Esophagus squamous epithelium (tissue), 5 donors: ENCODE measurements at places on chromosomes 5 and 9.

DNA sequence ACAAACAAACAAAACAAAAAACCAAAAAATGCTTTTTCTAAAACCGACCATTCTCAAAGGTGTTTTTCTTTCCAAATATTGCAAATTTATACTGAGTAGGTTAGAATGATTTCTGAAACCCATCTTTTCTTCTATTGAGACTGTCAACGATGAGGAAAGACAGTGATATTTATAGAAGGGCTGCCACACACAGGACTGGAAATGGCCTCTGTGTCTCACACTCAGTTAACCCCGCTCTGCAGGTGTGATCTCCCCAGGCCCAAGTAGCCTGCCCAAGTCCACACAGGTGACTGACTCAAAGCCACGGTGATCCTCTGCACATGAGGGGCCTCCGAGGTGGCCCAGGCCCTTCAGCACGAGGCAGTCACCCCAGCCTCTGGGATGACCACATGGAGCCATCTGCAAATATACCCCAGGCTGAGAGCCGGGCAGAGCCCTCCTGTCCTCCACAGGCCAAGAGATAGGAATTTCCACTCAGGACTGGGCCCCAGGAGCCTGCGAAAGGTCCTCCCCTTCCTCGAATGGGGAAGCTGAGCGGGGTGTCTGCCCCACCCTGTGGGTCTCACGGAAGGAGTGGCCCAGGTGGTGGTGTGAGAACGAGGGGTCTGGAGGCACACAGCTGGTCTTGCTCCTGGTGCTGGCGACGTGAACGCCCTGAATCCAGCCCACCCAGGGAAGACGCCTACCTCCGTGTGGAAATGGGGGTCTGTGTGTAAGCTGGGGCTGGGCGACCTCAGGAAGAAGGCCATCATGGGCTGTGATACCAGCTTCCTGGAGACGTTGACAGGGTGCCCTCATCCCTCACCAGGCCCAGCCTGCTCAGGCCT lies 53.0 kb upstream of the PHYKPL start:
- no peak for DNase-seq

DNA sequence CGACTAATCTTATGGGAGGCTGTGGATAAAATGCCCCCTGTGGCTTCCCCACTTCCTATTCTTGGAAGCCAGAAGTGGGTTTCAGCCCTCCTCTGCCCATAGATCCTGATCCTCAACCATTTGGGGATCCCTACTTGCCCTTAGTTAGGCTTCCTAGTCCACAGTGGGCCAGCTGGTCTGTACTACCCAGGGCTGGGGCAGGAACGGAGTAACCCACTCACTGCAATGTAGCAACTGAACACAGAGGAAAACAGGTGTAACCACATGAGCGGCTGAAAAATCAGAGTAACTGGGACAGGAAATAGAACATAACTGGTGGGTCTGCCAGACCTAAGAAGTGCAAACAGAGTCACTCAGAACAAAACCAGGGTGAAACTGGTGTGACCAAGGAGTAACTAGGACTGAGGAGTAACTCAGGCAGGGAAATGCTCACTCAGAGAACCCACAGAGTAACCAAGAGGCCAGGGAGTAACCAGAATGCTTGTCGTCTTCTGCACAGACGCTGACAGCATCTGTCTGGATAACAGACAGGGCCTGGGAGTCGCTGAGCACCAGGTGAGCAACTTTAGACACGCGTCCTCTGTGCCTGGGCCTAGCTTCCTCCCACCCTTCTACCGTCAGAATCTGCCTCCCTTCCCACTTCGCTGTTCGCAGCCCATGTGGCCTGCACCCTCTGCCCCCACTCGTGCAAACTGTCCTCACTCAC lies 1.0 kb downstream of the AQP3 start:
- DNase-seq: no peak

DNA sequence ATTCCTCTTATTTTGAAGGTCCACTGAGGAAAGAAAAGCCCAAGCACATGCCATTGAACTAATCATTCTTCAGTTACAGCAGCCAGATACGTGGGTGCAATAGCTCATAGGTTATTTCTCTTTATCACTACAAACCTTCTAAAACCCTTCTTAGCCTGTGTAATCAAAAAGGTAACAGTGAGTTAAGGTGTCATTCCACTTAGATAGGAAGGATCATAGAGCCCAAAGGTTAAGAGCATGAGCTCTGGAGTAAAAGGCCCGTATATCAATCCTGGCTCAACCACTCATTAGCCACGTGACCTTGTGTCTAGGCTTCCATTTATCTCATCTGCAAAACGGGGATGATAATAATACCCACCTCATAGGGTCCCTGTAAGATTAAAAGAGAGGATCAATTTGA lies 2.7 kb downstream of the GPX8 start:
- DNase-seq: no peak

DNA sequence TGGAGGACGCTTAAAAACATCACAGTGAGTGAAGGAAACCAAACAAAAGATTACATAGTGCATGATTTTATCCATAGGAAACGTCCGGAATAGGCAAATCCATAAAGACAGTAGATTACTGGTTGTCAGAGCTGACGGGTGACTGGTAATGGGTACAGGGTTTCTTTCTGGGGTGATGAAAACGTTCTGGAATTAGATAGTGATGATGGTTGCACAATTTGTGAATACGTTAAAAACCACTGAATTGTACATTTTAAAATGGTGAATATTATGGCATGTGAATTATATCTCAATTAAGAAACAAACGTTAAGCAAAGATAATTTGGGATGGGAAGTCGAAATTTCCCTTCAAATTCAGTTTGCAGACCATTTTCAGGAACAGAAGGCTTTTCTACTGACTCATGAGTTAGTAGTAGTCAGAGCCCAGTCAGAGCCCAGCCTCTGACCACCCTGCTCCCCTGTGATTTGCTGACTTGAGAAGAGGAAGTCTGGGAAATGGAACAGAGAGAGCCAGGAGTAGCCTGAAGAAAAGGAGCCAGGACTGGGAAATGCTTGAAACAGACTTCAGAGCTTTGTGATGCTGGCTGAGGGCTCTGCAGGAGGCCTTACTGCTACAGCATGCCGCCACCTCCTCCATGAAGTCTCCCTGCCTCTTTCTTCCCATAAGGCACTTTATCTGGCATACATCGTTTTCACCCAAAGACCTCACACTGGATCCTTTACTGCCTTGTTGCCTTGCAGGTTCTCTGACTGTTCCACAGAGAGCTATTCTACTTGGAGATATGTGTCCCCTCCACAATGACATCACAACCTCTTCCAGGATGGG lies 46.4 kb upstream of the CTNNA1 start:
- DNase-seq: no peak

- no peak for DNase-seq
Measured at GRCh38 chr5:64685866-64686265, 4.4 kb upstream of the SHISAL2B start.

DNA sequence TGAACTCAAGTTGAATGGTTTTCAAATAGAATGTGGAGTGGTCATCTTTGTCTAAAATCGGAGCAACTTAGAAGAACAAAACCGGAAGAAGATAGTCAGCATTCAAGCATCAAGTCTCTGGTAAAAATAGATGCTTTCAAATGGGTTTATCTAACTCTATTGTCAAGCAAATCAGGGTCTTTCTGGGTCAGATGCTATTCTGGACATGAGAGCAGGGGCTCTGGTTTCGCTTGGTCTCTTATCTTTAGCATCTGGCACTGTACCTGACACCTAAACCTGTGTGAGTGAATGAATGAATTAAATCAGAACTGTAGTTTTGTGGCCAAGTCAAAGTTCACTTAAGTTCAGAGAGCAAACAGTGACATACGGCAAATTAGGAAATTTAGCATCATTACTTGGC lies 173.5 kb downstream of the SLIT3 start:
- no peak for DNase-seq

DNA sequence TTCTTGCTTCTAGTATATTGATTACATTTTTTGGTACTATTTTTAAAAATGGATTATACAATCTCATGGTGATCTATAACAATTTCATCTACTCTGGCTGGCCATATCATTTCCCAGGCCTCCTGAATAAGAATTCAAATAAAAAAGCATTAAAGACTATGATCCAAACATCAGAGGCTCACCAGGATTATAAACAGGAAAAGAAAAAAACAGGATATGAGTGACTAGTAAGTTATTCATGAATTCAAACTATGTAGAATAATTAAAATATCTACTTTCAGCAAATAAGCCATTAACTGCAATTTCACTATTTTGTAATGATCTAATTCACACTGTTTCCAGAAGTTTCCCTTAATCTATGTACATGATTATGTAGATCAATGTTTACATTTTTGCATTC lies 293.1 kb upstream of the CDH6 start:
- DNase-seq: no peak

GRCh38 chr5:124719113-124719967 lies 27.1 kb downstream of the ZNF608 start:
- no peak for DNase-seq

DNA sequence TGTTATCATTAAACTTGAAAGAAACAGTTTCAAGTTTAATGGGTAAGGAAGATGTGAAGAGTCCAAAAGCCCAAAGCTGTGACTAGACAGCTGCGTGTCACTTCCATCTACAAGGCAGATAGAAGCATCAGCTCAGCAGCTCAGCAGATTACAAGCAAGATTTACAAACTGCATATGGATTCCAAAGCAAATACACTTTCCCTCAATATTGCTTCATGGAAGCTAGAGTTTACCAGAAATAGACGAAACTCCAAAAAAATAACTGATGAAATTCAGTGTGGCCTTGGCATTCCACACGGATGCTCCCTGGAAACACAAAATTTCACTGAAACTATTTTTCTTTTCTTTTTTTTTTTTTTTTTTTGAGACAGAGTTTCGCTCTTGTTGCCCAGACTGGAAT lies 17.9 kb downstream of the MYO10 start:
- DNase-seq: no peak

DNA sequence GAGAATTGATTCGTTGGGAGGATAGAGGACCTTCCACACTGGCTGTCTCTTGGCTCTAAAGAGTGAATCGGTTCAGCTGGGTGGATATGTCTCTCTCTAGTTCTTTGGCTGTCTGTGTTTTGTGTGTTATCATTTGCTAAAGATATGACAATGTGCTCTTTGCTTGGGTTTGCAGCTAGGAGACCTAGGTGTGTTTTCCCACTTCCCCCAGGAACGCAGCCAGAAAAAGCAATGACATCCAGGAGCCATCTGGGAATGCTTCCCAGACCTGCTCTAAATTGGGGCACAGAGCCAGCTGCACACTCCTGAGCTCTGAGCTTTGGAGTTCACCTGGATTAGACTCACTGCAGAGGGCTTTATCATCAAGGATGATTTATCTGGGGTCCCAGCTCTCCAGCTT lies 12.8 kb upstream of the PDZD2 start:
- no peak for DNase-seq

DNA sequence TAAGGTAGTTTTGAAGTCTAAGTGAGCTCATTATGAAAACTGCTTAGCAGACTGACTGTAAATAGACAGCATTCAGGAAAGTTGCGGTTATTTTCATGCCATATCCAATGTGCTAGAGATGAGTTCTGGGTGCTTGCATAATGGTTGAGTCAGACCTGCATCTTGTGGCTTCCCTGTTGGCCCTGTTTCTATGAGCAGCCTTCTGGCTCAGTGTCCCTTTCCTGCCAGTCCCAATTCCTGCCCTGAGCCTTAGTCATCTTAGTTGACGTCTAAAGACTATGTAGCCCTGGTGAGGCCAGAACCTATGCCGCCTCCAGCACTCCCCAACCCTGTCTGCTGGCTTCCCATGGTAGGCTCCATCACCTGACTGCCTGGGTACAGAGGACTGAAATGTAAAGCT lies 76.3 kb upstream of the TNFSF8 start:
- DNase-seq: no peak

GRCh38 chr9:95224376-95225019 lies 93.0 kb downstream of the FANCC start:
- no peak for DNase-seq

DNA sequence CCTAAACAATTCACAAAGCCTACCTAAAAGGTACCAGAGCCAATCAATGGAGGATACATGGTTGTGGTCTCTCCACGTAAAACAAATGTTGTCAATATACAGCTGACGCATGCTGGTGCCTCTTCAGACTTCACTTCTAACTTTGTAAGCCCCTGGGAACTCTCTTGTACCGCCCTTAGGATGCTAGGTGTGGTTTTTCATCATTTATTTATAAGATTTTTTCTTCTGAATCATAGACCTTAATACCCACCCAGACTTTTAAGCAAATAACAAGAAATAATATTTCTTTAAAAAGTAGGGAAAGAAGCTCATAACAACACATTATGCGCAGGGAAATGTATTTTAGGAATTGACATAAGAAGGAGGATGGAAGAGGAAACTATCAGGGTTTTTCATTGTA lies 33.0 kb downstream of the SSBP2 start:
- DNase-seq: no peak

GRCh38 chr9:136487672-136488071 lies 4.8 kb upstream of the SEC16A start:
- DNase-seq: no peak

GRCh38 chr5:52607227-52607824 lies 180.4 kb upstream of the ITGA1 start:
- no peak for DNase-seq

- no peak for DNase-seq
Measured at GRCh38 chr5:149217096-149217802, 54.4 kb upstream of the AFAP1L1 start.

DNA sequence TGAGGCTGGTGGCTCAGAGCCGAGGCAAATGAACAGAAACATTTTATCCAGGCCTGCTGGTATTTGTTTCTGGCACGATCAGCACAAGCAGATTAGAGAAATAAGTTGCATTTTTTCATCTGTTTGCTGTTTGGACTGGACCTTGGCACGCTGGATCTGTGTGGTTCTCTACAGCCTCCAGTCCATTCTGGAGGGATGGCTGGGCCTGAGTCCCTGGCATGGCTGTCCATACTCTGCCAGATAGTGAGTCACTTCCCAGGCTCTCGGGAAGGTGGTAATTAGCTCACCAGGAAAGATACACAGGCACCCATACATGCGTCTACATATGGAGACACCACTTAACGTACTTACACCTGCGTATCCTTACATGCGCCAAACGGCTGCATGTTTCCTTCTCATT lies 78.6 kb downstream of the SPRY4 start:
- DNase-seq: no peak

DNA sequence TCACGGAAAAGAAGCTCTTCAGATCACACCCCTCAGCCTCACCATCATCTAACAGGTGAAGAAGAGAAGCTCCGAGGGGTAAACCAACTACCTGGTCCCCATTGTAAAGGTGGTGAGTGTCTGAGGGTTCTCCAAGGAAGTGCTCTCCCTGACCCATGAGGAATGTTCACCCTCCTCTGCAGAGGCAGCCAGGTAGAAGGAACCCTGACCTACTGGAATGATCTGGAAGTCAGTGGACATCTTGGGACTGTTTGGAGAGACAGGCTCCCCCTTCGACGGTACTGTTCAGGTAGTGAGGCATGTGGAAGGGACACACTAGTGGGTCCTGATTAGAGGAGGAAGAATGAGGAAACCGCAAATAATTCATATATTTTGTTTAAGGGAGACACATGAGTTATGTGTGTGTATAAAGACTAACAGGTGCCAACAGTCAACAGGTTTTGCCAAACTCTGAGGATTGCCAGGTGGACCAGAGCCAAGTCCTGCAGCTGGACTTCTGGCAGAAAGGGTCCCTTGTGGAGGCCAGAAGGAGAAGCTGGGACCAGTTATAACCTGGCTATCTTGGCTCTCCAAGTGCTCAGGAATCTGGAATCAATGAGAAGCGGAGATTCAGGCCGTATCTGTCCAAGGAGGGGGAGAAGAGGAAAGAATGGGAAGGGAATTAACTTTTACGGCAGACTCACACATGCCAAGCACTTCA lies 3.0 kb upstream of the ZBTB34 start:
- no peak for DNase-seq
